ENCODE measurements at places on chromosomes 3 and 15.

DNA sequence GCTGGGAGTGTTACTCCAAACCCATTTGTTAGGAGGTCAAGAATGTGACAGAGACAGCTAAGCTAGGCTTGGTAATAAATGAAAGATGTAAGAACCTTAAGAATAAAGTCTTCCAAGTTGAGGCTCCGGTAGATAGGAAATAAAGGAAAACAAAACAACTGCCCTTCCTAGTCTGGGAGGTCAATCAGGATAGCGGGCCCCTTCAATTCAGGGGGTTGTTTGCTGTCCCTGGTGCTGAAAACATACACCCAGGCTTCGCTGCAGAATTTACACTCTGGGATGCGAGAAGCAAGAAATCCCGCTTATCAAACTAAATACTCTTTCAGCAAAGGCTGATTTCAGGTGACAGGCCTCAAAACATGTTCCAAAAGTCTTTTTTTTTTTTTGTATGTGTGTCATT is 393.4 kb downstream of the NTRK3 start:
- no peak for DNase-seq

GRCh38 chr3:100206687-100207086 is 54.1 kb upstream of the TBC1D23 start:
- DNase-seq, result no peak

DNA sequence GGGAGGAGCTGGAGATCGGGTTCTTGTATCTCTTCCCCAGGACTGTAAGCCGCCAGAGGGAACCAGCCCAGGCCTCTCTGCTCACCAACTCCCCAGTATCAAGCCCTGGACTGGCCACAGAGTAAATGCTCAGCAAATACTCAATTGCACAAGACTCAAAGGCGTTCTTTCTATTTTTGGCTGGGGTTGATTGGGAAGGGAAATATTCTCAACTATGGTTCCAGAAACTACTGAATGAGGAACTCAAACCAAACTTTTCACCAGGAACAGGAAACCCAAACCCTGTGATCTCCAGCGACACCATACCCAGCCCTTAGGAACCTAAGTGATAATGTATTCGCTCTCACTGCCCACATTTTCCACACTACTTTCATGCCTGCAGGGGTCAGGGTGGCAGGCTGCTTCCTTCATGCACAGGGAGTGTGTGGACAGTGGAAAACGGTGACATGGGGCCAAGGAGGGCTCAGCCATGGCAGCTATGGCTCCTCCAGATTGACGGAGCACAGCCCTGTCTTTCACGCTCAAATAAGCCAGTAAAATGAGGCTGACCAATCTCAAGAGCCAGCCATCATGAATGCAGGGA is 124.7 kb upstream of the RAD18 start:
- DNase-seq, result no peak

GRCh38 chr3:85603378-85603777 is 644.6 kb downstream of the CADM2 start:
- no peak for DNase-seq

GRCh38 chr3:149258298-149258697 is 36.7 kb upstream of the CP start:
- DNase-seq, result no peak

- no peak for DNase-seq
Measured at GRCh38 chr15:80530737-80531365, 126.7 kb downstream of the ARNT2 start.

DNA sequence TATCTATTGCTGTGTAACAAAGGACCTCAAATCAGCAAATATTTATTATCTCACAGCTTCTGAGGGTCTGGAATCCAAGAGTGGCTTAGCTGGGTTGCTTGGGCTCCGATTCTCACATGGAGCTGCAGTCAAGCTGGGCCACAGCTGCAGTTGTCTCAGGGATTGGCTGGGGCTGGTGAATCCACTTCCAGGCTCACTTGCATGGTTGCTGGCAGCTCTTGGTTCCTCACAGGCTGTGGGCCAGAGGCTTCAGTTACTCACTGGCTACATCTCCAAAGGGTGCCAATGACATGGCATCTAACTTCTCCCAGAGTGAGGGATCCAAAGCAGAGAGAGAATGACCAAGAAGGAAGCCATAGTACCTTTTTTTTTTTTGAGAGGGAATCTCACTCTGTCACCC is 13.9 kb upstream of the SYNM start:
- no peak for DNase-seq

DNA sequence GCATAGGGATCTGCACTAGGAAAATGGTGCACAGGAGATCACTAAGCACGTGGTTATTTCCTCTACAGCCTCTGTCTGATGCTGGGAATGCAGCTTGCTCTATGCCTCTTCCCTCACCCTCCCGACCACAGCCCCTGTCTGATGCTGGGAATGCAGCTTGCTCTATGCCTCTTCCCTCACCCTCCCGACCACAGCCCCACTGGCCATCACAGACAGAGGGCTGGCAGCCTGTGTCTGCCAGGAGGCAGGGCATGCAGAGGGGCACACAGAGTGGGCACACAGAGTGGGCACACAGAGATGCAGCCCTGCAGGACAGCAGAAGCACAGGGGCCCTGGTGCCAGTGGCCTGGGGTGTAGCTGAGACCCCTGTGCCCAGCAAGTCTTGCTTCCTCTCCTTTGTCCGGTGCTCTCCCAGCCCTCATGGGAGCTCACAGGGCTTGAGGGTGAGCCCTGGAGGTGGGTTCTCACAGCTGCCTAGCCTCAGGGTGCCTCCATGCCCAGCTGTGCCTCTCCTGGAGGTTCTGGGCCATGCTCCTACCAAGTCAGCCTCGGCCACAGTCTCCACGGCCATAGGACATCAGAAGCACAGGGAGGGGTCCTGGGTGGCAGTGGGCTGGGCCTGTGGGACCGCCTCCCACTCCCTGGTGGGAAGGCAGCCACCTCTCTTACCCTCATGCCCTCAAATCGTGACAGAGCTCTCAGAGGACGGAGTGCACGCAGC is 65.8 kb downstream of the EXOG start:
- no peak for DNase-seq

GRCh38 chr3:136276049-136276755 is 26.1 kb downstream of the PCCB start:
- no peak for DNase-seq

DNA sequence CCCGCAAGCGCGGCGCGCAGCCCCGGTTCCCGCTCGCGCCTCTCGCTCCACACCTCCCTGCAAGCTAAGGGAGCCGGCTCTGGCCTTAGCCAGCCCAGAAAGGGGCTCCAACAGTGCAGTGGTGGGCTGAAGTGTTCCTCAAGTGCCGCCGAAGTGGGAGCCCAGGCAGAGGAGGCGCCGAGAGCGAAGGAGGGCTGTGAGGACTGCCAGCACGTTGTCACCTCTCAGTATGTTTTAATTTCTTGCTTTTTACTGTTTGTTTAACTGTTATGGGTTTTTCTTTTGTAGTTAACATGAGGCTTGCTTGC is 1525.7 kb downstream of the SI start:
- DNase-seq, result no peak

DNA sequence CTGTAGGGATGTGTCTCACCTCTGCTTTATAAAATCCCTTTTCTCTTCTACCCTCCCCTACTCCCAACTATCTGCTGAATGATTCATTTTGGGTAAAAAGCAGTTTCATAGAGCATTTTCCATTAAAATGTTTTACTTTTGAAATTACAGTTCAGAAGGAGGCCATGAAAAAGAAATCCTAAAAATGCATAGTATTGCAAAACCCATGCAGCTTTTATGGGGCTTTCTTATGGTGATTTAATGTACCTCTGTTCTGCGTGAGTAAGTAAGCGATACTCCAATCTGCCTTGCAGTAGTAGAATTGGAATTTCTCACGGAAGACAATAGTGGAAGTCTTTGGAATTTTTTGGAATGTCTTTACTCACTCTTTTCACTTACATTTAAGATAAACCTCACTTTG is 111.9 kb downstream of the ARPP21 start:
- no peak for DNase-seq

DNA sequence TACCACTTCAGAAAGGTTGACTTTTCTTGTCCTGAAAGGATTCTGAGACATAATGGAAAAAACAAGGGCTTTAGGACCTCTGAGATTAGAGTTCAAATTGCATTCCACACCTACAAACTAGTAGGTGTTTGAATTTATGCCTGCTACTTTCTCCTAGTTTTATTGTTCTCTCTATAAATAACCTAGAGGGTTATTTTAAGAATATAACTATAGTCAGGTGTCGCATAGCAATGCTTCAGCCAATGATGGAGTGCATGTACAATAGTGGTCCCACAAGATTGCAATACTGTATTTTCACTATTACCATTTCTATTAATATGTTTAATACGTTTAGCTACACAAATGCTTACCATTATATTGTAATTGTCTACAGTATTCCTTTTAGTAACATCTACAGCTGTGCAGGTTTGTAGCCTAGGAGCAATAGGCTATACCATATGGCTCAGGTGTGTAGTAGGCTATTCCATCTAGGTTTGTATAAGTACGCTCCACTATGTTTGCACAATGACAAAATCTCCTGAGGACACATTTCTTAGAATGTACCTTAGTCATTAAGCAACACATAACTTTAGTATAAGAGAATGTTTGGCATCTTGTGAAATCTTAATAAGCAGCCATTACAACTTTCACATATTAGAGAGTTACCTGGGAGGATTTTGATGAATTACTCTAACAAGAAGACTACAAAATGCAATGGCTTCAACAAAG is 1352.5 kb downstream of the ZPLD1 start:
- no peak for DNase-seq

GRCh38 chr3:115233021-115233420 is 85.9 kb upstream of the ZBTB20 start:
- no peak for DNase-seq

DNA sequence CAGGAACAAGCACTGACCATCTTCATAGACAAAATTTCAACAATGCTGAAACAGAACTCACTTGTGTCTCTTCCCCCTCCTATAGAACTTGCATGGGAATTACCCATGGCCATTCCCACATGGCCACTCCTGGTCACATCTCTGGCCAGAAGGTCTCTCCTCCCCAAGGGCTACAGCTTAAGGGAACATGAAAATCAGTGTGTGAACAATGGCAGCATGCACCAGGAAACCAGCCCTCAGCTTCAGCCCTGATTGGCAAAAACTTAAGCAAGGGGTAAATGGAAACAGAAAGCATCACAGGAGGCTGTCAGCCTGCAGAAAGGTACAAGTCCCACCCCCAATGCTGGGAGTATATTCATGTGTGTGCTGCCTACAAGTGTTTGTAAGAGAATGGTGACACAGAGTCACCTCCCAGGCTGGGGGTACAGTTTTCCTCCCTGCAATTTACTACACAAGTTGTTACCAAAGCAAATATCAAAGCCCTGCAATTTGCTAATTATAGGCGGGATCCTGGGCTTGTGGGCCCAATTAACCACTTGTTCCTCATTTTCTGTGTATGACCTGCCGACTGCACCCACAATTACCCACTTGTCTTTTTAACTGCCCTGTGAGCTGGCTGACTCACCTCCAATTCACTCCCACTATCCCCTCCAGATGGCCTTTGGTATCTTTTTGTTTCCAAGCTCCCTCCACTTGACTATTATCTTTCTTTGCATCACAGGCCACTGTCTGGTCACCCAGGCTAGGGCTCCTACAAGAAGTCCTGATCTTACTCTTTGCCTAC is 84.4 kb upstream of the HES1 start:
- DNase-seq, result no peak

- DNase-seq, result no peak
Measured at GRCh38 chr3:186451371-186451770, 89.3 kb upstream of the DGKG start.

GRCh38 chr3:45236964-45237363 is 10.9 kb upstream of the TMEM158 start:
- DNase-seq, result no peak

DNA sequence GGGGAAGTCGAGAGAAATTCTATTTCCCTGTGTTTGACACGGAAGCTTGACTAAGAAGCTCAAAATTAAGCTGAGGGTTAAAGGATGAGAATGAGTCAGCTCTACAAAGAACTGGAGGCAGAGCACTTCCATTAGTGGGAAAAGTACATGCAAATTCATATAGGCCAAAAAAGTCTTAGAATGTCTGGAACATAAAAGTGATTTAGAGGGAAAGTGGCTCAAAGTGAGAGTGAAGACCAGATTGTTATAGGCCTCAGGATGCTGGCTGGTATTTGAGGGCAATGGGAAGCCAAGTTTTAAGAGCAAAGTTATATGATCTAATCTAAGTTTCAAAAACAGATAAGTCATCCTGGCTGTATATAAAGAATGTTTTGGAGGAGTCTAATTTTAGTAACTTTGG is 857.3 kb downstream of the NAALADL2 start:
- DNase-seq, result no peak

DNA sequence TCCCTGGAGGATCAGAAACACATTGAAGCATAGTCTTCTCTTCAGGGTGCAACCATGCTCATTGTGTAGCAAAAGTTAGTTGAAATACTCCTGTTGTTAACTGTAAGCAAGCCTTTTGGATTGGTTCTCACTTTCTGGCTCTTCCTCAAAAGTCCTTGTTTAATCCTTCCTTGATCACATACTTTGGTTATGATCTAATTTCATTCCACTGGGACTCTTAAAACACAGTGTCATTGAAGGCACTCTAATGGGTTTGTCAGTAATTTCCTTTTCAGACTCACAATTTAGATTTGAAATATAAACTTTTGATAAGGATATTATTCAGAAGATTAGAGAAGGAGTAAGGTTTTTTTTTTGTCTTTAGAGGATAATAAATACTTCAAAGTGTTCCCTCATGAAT is 451.7 kb upstream of the SGO1 start:
- no peak for DNase-seq
